Fibroblast of the conjunctiva (primary cell): ENCODE measurements at places on chromosomes 2 and 18.

DNA sequence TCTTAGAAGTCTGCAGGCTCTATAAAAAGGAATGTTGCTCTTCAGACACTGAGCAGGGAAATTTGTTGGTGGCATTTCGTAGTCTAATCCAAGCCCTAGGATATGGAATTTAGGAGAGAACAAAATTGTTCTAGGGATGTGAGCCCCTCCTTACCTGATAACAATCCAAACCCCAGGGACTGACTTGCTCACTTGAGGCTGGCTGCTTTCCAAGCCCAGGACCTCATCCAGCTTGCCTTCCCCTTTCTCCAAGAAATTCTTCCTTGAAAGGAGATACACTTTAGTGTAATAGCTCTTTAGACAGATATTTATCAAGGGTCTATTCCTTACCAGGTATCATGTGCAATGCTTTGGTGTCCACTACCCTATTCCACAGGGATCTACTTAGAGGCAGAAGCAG lies 279.8 kb downstream of the C1D start:
- DNase-seq, result no peak

DNA sequence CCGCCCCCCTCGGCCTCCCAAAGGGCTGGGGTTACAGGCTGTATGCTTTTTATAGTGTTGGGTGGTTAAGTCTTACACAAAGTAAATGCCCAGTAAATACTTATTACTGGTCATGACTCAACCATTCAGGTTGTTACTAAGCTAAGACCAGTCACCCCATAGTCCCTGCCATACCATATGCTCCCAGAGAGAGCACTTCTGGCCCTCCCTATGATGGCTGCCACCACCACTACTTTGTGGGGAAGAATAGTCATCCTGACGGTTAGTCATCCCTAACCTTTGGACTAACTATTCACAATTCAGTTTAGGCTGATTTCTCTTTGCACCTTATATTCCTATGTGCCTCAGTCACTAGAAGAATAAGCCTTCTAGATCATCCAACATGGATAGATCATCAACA lies 42.0 kb upstream of the MSH2 start:
- DNase-seq, result no peak

- no peak for DNase-seq
These were observed 15.3 kb downstream of the STRN start for GRCh38 chr2:36951027-36951518.

DNA sequence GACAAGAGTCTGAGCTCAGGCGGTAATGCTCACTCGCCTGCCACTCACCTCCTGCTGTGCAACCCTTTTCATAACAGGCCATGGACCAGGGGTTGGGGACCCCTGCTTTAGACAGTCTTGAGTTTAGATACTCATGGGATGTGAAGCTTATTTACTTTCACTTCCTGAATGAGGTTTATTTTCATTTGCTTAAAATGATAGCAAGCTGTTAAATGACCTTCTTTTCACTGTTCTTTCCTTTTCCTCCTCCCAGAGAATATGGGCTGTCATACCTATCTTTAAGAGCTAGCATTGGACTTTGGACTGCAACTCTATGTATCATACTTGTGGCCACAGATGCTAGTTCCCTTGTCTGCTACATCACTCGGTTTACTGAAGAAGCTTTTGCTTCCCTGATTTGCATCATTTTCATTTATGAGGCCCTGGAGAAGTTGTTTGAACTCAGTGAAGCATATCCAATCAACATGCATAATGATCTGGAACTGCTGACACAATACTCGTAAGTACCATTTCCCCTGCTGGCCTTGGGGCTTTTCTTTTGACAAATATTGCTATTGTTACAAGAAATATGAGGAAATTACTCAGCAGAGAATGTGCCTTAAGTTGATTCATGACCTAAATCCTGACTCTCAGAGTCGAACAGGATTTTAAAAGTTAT lies 168.5 kb downstream of the DPP4 start:
- DNase-seq, result no peak

DNA sequence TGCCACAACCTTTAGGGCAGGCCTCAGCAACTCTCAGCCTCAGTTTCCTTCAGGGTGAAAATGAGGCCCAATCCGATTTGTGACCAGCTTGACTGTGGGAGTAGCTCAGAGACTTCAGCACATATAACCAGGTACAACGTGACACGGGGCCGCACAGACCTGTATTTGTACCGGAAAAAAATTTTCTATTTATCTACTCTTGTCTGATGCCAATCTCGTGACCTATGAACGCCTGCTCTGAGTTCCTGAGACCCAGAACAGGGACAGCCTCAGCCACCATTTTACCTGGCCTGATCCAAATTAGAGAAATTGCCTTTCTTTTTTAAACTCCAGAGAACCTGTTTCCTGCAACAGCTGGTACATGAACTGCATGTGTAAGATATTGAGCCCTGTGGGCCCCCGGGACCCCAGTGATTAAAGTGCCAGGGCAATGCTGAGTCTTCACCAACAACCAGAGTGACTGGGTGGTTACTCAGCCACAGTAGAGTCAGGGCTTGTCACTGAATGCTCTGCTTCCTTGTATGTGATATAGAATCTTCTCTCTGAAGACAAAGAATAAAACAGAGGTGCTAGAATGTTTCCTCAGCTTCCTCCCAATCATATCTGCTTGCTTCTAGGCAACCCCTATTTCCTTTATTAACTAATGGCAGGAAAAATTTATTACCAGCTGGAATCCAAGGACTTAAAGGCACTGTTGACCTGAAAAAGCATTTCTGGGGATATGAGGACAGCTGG lies 47.8 kb upstream of the FZD7 start:
- DNase-seq, result no peak

DNA sequence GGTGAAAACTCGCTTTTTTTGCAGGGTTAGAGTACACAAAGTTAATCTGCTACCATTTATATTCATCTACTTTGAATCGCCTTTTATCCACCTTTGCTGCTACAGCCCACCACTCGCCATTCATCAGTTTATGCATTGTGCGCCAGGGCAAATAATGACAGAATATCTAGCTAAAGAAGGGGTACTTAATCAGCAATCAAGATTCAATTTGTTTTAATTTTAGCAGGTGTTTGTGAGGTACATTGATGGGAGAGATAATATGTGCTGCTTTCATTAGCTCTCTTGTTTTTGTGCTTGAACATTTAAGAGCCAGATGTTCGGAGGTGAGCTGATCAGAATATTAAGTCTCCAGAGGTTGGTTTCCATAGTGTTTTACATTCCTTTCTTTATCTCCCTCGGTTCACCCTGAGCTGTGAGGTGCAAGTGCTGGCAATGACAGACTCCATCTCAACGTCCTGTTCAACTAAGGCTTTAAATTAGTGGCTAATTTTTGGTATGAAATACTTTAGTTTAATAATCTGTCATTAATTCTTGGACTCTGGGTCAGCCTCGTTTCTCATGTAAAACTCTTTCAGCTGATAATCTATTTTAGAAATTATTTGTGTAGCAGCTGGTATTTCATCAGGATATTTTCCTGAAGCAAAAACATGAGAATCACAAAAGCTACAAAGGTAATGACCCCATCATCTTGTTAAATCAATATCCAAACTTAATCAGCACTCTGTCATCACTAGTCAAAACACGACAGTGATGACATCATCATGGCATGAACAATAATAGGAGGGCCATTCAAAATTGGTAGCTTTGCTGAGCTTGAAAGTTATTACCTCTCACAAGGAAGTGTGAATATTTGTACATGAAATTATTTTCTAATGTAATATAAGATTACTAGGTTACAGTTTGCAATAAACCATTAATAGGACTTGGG lies 479.9 kb upstream of the FANCL start:
- no peak for DNase-seq

DNA sequence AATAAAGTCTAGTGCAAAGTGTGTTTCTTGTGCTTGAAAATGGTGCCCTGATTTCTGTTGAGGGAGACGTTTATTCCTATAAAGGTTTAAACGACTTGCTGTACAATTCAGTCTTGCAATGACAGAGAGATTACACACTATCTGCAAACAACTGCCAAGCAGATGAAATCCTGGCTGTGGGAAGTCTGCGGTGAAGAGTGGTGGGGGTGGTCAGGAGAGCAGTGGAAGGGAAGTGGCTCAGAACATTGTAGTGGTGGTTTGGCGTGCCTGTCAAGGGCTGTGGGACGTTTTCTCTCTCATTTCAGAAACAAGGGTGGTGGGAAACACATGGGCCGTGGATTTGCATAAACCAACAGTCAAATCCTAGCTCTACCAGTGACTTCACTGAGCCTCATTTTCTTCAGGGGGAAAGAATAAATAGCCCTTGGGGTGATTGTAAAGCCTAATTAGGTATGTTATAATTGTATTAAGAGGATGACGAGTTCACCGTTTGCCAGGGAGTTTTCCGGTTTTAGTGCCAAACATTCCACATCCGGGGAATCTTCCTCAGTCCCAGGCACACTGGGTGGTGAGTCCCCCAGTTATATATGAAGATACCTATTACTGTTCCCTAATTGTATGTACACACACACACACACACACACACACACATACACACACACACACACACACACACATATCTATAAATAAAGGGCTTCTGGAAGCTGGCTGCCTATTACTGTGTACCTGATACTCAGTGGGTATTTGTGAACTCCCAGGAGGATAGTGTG lies 115.0 kb downstream of the SPTBN1 start:
- no peak for DNase-seq

DNA sequence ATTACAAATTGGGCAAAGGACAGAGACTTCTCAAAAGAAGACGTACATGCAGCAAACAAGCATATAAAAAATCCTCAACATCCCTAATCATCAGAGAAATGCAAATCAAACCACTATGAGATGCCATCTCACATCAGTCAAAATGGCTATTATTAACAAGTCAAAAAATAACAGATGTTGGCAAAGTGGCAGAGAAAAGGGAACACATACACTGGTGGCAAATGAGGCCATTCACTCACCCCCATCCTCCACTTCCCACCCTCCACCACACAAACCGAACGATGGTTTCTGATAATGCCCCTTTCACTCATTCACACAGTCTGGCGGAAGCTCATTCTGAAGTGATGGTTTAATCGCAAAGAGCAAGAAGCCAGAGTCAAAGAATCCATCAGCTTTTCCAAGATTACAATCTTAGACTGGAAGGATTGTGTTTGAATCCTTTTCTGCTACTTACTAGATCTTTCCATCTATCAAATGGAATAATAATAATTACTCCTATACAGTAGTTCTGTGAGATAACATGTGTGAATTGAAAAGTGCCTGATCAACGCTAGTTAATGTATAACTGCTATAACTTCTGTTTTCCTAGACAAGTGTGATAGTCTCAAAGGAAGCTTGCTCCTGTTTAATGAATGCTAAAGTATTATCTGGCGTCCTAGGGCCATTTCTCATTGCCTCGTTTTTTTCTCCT lies 16.9 kb upstream of the CD28 start:
- DNase-seq, result no peak

GRCh38 chr18:9055185-9055584 lies 47.3 kb upstream of the NDUFV2 start:
- DNase-seq, result peak; percentile 87

- DNase-seq, result no peak
These were observed 43.3 kb downstream of the WDFY1 start for GRCh38 chr2:223901854-223902253.

DNA sequence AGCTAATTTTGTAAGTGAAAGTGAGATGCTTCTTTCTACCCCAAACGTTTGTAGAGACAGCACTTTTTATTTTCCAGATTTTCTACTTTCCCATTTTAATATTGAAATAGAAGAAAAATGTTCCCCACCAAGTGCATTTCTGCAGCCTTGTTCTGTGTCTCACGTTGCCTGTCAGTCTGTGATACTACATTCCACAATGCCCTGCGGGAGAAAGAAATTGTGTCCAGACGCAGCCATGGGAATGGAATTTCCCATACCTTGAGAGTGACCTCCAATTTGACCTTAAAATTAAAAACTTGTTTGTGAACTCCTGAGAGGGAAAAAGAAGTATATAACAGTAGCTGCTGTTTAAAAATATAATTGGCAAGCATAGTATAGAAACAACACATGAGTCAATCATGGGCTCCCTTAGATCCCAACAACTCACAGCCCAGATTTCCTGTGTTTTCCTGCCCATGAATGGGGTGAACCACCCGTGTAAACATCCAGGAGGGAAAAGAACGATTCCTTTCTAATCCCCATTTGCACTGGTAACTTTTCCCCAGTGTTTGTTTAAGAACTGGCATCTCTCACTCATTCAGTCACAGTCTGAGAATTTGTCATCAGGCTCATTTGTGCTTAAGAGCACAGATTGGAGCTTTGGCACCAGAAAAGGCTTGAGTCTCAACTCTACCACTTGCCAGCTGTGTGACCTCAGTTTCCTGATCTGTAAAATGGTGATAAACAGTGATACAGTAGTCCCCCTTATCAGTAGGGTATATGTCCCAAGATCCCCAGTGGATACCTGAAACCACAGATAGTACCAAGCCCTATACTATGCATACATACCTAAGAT lies 166.1 kb upstream of the ZNF521 start:
- DNase-seq, result no peak

GRCh38 chr2:7111626-7112025 lies 194.4 kb downstream of the RNF144A start:
- DNase-seq, result no peak

DNA sequence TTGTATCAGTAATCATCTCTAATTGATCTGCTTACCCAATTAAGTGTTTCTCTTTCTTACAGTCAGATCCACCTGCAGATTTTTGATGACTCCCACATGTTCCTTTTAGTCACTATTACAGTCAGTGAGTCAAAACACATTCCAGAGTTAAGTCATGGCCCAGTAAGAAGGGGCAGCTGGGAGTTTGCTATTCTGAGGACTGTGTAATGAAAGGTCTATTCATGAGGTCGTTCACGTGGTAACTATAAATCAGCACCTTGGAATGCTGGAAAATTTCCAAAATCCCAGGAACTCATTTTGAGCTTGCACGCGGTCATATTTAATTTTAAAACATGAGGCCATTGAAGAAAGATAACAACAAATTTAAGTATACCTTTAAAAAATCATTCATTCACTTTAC lies 252.5 kb downstream of the XIRP2 start:
- DNase-seq, result peak; percentile 86

- no peak for DNase-seq
These were observed 58.6 kb downstream of the LRP2 start for GRCh38 chr2:169303579-169304305.

DNA sequence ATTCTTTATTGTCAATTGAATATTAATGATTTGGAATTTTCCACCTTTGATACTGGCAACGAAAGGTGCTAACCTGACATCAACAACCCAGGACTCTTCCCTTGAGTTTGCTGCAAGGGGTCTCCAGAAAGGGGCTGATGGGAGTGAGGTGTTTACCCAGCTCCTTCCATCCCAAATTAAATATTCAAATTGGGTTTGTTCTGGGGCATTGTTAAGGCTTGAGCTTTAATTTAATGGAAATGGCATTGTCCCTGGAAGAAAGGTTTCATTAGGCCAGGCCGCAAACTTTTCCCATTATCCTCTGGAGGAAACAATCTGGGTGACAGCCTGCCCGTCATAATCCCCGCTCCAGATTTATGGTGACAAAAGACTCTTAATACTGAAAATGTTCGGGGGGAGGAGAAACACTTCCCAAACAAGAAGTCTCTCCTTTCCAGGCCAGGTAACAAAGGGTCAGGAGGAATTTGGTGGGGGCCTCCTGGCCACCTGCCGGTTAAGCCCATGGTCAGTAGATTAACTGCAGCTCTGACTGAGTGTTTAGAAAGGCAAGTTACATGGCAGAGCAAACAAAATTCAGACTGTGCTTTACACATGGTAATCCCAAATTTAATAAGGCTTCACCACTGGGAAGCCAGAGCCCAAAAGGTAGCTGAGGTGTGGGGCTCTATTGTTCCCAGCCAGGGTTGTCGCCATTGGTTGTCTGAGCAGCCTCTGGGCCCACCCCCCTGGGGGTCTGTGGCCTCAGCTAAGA lies 151.4 kb upstream of the SIX3 start:
- DNase-seq, result no peak
